ENCODE measurements at places on chromosomes 3 and 15. TPM values are rescaled to one million over a fixed set of nuclear protein-coding genes. Genes with fewer than 3 reads are reported as not detected.

DNA sequence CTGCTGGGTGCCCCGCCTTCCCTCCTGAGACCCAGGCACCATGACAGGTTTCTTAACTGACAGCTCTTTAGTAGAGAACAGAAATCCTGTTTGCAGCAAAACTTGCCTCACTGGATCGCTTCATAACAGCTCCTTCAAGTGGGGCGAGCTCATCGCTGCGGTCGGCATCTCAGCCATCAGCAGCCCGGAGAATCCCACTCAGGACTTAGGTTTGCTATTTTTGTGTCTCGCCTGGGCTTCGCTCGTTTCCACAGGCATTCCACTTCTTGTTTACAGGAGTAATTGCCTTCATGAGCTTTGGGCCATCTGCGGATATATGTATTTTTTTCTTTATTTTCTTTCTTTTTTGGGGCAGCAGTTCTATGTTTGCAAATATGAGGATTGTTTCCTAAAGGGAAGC lies 15.7 kb downstream of the KLF13 start:
- DNase-seq: no peak

ZDHHC23 gene
- polyA plus RNA-seq: 0.58 TPM

GRCh38 chr15:80920271-80920699 lies 69.3 kb downstream of the MESD start:
- DNase-seq: no peak

GRCh38 chr3:156400735-156401134 lies 154.2 kb downstream of the SSR3 start:
- DNase-seq: no peak

RETNLB gene
- polyA plus RNA-seq: not detected

GRCh38 chr3:46947546-46947901 lies 29.0 kb downstream of the CCDC12 start:
- no peak for DNase-seq

Measured in AG04450 (cell line).